ENCODE measurements at places on chromosomes 6 and 20.

DNA sequence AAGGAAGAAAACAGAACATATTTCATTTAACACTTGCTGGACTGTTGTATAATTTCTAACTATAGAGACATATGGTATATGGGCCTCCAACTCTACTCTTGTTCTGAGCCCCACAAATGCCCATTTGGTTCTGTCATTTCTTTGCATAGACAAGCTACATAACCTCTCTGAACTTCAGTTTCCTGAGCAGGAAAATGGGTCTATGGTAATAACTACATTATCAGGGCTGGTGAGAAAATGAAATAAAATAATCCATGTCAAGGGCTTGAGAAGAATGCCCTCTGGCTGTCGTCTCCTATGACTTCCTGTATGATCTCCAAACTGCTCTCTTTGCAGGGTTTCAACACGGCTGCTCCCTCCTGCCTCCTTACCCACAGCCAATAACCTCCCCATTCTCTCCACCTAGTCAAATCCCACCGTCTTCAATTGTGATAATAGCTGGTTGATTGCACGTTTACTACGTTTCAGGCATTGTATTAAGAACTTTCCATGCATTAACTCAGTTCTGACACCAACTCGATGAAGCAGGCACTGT, 12.0 kb downstream of the ZCCHC3 start:
- no peak for DNase-seq

GRCh38 chr20:50303573-50304500, 113.2 kb downstream of the CEBPB start:
- no peak for DNase-seq

DNA sequence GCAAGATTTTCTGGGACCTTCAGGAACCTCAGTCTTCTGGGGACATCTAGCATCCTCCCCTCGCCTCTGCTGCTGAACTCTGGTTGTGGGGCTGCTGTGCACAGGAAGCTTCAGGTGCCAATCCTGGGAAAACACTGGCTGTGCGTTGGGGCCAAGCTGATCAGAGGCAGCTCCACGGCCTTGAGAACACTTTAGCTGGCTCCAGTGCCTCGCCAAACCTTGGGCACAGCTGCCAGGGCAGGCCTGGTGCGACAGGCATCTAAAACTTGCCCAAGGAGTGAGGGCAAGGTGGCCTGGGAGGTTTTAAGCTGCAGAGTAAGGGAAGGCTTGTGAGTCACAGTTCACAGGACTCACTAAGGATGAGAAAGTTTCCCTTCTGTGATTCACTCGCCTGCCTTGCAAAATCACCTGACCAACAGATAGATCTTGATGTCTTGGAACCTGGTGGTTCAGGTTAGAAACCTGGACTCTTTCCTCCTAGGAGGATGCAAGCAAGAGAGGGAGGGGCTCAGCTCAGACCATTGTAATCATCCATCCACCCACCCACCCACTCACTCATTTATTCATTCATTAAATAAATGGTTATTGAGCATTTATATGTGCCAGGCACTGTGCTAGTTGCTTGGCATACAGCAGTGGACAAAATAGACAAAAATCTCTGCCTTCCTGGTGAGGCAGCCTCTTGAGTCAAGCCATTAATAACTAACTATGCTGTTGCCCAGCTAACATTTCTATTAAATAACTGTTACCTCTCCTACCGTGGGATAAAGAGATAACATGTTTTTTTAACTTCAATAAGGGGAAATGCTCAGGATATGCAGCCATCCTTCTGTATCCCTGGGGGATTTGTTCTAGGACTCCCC, 2.5 kb upstream of the SPATS1 start:
- no peak for DNase-seq

GRCh38 chr20:39107741-39108140, 145.6 kb downstream of the DHX35 start:
- DNase-seq = no peak

GRCh38 chr20:10634211-10634610, 39.6 kb downstream of the JAG1 start:
- no peak for DNase-seq

DNA sequence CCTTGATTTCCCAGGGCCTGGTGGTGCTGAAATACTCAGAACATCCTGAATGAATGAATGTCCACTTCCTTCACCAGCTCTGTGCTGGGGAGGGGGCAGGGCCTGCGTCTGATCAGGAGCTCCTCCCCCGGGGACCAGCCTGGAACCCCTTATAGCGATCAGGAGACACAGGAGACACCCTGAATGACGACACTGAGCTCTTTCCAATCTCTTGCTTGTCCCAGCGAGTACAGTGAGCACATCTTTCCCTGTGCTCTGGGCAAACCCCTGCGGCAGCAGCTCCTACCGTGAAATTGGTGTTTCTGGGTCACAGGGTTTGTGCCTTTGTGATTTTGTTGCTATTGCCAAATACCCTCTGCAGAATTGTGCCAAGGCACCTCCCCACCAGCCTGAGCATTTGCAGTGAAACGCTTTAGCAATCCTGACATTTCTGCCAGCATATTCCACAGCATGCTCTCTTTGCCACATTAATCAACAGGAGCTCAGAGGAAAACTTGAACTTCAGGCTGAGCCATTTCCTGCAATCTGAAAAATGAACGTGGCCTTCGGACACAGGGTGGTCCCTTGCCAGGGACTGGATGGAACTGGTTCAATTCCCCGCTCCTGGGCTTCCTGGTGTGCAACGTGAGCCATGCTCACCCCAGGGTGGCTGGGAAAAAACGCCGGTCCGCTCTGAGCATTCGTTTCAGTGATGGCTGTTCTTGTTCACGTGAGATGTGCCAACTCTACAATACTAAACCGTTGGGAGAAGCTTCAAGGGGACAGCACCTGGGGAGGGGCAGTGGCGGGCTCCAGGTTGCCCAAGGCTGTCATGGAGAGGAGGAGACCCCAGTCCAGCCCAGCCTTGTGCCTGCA, 23.1 kb upstream of the MRGBP start:
- no peak for DNase-seq

DNA sequence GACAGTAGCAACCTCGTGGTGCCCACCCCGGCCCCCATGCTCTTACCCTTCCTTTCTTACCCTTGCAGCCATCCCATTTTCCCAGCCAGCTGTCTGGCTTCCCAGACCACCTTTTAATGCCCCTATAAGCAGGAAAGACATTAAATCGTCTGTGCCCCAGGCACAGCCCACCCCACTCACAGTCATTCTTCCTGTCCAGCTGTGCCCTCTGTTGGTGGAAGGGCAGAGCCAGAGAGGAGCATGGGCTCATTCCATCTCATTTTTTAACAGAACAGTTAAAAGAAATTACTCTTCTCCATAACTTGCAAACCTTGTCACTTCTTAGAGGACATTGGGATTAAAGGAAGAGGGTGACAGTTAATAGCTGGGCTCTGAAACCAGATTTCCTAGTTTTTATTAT, 240.5 kb downstream of the NRN1 start:
- no peak for DNase-seq

DNA sequence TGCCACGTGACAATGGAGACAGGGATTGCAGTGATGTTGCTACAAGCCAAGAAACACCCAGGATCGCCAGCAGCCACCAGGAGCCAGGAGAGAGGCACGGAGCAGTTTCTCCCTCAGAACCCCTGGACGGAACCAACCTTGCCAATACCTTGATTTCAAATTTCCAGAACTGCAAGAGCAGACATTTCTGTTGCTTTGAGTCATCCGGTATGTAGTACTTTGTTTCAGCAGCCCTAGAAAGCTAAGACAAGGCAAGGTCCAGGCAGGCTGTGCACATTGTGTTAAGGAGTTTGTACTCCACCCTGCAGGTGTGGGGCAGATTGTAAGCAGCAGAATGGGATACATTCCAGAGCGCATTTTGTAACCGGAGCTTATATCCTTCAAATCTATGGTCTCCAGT, 48.3 kb downstream of the TRERF1 start:
- no peak for DNase-seq

- DNase-seq = peak; percentile 78
Observed at GRCh38 chr6:42050297-42051267, at the start of gene TAF8. TSS of gene TAF8 (plus strand) at chr6:42050524. CDS start at chr6:42050542, 18 bp downstream.

DNA sequence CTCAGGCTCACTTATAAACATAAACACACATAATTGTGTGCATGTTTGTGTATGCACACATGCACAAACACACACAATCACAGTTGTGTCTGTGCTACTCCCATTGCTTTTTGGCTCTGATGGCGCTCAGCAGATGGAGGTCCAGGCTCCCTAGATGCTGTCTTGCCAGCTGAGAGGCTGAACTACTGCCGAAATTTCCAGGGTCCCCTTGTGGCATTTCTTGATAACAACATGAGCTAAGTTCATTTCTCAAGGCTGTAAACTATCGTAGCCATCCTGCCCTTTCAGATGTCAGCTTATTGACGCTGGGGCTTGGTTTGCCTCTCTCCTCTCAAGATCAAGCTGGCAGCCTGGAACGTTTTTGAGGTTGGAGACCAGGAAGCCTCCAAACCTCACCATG, 313.9 kb upstream of the RNF24 start:
- DNase-seq = no peak

DNA sequence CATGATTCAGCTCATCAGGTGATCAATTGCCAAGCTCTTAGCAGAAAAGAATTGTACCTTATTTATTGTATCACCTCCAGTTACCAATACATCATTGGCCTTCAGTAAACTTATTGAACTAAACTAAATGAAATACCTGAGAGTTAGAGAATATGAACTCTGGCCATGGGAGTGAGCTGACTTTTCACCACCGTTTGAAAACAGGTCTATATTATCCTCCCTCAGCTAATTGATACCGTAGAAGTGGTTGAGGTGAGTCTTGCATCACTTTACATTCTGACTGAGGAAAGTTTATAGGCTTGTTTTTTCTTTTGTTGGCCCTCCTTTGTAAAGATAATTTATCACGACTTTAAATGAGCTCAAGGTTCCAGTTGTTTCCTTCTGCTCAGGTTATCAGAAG, 52.5 kb upstream of the ADGRG6 start:
- no peak for DNase-seq

- DNase-seq = no peak
Observed at GRCh38 chr20:19841740-19842139, 83.7 kb downstream of the RIN2 start.

DNA sequence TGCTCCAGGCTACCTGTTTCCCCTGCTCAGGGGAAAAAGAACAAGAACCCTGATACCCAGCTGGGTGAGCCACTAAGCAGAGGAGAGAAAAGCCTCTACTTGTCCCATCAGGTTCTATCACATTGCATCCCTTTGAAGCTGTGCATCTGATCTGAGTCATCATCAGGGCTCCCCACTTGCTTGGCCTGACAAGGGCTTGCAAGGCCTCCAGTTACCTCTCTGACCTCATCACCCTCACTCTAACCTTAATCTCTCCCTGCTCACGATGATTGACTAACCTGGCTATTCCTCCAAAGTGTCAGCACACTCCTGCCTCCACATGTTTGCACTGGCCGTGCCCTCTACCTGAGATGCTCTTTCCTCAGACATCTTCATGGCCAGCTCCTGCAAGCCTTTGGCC, 309.5 kb upstream of the CHD6 start:
- no peak for DNase-seq

DNA sequence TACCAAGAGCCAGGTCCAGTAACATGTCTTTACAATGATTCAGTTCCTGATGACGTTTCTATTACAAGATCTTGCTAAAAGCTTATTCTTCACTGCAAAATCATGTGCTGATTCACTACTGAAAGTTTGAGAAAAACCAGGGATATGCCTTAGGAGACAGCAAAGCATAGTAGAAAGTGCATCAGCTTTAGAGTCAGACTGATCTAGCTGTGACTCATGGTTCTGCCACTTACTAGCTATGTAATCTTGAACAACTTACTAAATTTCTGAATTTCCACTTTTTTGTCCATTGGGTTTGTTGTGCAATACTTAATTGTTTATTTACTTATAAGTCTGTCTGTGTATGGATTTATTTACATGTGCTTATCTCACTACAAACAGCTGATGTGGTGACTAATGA, 198.5 kb upstream of the RSPO3 start:
- DNase-seq = no peak

DNA sequence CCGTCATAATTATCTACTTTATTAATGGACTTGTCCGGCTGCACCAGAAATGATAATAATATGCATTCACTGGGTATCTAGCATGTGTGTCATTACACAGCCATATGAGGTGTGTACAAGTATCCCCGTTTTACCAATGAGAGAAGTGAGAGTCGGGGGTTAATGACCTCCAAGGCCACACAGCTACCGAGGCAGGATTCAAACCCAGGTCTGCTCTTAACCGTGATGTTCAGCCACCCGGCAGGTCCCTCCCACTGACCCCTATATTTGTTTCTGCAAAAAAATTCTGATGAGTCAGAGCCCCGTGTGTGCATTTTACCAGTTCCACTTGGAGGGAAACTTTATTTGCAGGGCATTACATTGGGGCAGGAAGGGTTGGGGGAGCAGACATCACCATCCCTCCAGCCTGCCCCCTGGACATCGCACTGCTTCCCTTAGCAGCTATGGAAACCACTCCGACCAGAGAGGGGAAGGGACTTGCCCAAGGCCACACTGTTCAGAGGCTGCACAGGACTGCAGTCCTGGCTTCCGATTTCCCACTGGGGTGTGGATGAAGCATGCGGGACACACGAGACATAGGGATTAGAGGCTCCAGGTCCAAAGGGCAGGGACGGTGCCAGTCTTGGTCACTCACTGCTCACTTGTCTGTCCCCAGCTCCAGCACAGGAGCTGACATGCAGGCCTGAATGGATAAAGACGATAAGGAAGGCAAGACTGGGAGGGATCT, 10.1 kb upstream of the SRC start:
- DNase-seq = no peak

GRCh38 chr6:113556775-113557174, 300.4 kb upstream of the MARCKS start:
- no peak for DNase-seq

- DNase-seq = no peak
Observed at GRCh38 chr6:75128878-75129570, 76.8 kb downstream of the COL12A1 start.

- DNase-seq = no peak
Observed at GRCh38 chr6:82410151-82410648, 46.6 kb downstream of the TPBG start.

DNA sequence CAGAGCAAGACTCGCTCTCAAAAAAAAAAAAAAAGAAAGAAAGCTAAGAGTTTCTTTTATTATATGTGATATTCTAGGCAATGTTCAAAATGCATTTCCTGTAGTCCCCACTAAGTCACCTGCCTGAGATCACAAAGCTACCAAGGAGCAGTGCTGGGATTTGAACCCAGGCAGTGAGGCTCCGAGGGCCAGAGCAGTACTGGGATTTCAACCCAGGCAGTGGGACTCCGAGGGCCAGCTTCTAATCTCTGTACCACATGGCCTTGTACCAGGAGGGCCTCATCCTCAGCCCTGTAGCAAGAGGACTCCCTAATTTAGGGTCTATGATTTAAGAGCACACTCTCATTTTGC, 39.7 kb downstream of the ZMYND8 start:
- no peak for DNase-seq

DNA sequence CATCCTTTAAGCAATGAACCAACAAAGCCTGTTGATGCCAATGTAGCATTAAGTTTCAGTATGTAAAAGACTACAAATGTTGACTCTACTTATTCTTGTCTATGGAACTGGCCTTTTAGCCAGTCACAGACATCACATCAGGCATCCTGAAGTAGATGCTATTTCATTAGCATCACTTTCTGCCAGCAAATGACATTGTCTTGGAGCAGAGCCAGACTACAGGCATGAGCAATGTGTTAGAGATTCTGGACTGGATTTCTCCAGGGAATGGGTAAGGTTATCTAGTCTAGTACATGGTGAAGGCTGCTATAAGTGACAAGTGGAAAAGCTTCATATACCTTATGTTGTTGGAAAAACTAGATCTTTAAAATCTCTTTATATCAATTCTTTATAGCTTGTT, 142.9 kb downstream of the ADGRB3 start:
- DNase-seq = no peak

GRCh38 chr6:112804638-112805330, 457.7 kb downstream of the RFPL4B start:
- no peak for DNase-seq

- DNase-seq = no peak
Observed at GRCh38 chr6:145531032-145531431, 204.3 kb downstream of the EPM2A start.

Data from T-helper 9 cell (primary cell).